Neural crest cell (in vitro differentiated cells): ENCODE measurements at places on chromosomes 7 and 10.

GRCh38 chr7:67554986-67555385 lies 558.4 kb downstream of the TYW1 start:
- H3K4me1 ChIP-seq = no peaks in the 10 kb centered on the region
- no peak overlapping the region for H3K27ac ChIP-seq
- no peaks in the 10 kb centered on the region for H3K36me3 ChIP-seq
- DNase-seq = no peak
- peaks cover 18% of the 10 kb centered on the region for H3K27me3 ChIP-seq
- no peak overlapping the region for H3K4me3 ChIP-seq

GRCh38 chr10:17081431-17081830 lies 48.2 kb downstream of the CUBN start:
- no peak overlapping the region for H3K27ac ChIP-seq
- H3K4me1 ChIP-seq = peaks cover 6% of the 10 kb centered on the region
- no peaks in the 10 kb centered on the region for H3K36me3 ChIP-seq
- DNase-seq = no peak
- H3K4me3 ChIP-seq = no peak overlapping the region

GRCh38 chr7:25860275-25861163 lies 291.5 kb upstream of the NFE2L3 start:
- peak overlapping the region; percentile 71 for H3K4me3 ChIP-seq
- no peak overlapping the region for H3K27ac ChIP-seq
- peaks cover 2% of the 10 kb centered on the region for H3K36me3 ChIP-seq
- peaks cover 12% of the 10 kb centered on the region for H3K4me1 ChIP-seq
- peak; percentile 34 for DNase-seq
- peaks cover 9% of the 10 kb centered on the region for H3K27me3 ChIP-seq

GRCh38 chr10:19818876-19819275 lies 2.6 kb downstream of the PLXDC2 start:
- no peak for DNase-seq
- H3K27me3 ChIP-seq = peaks cover 51% of the 10 kb centered on the region
- peaks cover 25% of the 10 kb centered on the region for H3K4me1 ChIP-seq
- H3K36me3 ChIP-seq = no peaks in the 10 kb centered on the region
- H3K4me3 ChIP-seq = peak overlapping the region; percentile 96

GRCh38 chr7:77351539-77352004 lies 64.6 kb downstream of the GSAP start:
- no peak for DNase-seq
- no peaks in the 10 kb centered on the region for H3K27me3 ChIP-seq
- no peak overlapping the region for H3K4me3 ChIP-seq
- no peak overlapping the region for H3K27ac ChIP-seq

DNA sequence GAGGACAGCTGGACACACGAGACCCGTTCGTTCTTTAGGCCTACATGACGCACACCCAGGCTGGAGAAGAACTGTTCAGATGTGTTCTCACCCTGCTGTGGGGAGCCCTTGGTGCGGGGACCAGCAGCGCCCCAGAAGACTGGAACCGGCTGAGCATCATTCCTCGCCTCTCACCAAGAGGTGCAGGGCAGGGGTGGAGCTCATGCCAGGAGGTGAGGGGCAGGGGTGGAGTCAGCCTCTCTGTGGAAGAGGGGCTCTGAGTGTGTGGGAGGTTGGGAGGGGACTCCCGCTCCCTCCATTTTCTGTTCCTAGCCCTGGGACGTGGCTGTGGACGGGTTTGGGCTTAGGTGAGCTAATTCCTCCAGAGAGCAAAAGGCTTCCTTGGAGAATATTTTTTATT lies 66.0 kb upstream of the SHH start:
- H3K36me3 ChIP-seq = no peaks in the 10 kb centered on the region
- no peaks in the 10 kb centered on the region for H3K4me1 ChIP-seq
- no peaks in the 10 kb centered on the region for H3K27me3 ChIP-seq
- no peak for DNase-seq

- H3K4me1 ChIP-seq = no peaks in the 10 kb centered on the region
- no peak overlapping the region for H3K4me3 ChIP-seq
- H3K27me3 ChIP-seq = no peaks in the 10 kb centered on the region
- H3K27ac ChIP-seq = no peak overlapping the region
- no peaks in the 10 kb centered on the region for H3K36me3 ChIP-seq
- DNase-seq = no peak
These were observed 119.0 kb downstream of the PTPN20 start for GRCh38 chr10:47030191-47030703.

- peaks cover 4% of the 10 kb centered on the region for H3K4me1 ChIP-seq
- H3K36me3 ChIP-seq = no peaks in the 10 kb centered on the region
- DNase-seq = no peak
- H3K27ac ChIP-seq = no peak overlapping the region
- H3K4me3 ChIP-seq = no peak overlapping the region
- no peaks in the 10 kb centered on the region for H3K27me3 ChIP-seq
These were observed 23.7 kb downstream of the PRR15 start for GRCh38 chr7:29587195-29587808.

- DNase-seq = no peak
- H3K27me3 ChIP-seq = peaks cover 4% of the 10 kb centered on the region
- peaks cover 14% of the 10 kb centered on the region for H3K4me1 ChIP-seq
- H3K4me3 ChIP-seq = no peak overlapping the region
- no peak overlapping the region for H3K27ac ChIP-seq
These were observed 16.8 kb downstream of the ADRB1 start for GRCh38 chr10:114060456-114060855.
